Mesangial cell (primary cell): ENCODE measurements at places on chromosomes 12 and 14. TPM values are rescaled to one million over a fixed set of nuclear protein-coding genes. Genes with fewer than 3 reads are reported as not detected.

Gene WDR89
- total RNA-seq, result 3.3 and 5.1 TPM in 2 replicates

Gene PSMB5
- 269 and 351 TPM in 2 replicates for total RNA-seq

Gene KRT83
- not detected in 2 replicates for total RNA-seq

Gene SPTB
- 0.63 and 1.8 TPM in 2 replicates for total RNA-seq

Gene TMEM30B
- 1.0 TPM in 1 of 2 replicates, not detected in the other for total RNA-seq
